ENCODE measurements at places on chromosomes 2 and 18. TPM values are rescaled to one million over a fixed set of nuclear protein-coding genes. Genes with fewer than 3 reads are reported as not detected.

The IL18R1 gene
- 0.82 TPM for total RNA-seq

The TDRD15 gene
- total RNA-seq: not detected

The SLC30A3 gene
- total RNA-seq: 34.7 TPM

The GREB1L gene
- 1.3 TPM for total RNA-seq

The RBFA gene
- 37.8 TPM for total RNA-seq

The MPPE1 gene
- total RNA-seq: 15.5 TPM

The RAB6D gene
- not detected for total RNA-seq

The GPR39 gene
- total RNA-seq: 0.31 TPM

The POTEF gene
- total RNA-seq: 0.25 TPM

The FAM228A gene
- total RNA-seq: 0.31 TPM

The DAW1 gene
- total RNA-seq: not detected

The SPATA3 gene
- total RNA-seq: not detected
